ENCODE measurements at places on chromosomes 7 and 10.

DNA sequence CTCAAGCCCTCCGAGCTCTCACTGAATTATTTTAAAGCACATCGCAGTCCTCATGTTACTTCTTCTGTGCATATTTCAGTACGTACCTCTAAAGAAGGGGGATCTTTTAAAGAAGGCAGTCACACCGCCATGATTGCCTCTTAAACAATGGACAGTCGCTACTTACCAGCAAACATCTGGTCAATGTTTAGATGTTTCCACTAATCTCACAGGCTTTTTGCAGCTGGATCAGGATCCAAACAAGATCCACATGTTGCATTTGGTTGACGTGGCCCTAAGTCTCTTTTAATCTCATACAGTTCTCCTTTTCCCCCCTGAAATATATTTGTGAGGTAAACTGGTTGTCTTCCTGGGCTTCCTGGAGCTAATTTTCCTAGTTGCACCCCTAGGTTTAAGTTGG, 50.0 kb downstream of the PRF1 start:
- no peak for DNase-seq

DNA sequence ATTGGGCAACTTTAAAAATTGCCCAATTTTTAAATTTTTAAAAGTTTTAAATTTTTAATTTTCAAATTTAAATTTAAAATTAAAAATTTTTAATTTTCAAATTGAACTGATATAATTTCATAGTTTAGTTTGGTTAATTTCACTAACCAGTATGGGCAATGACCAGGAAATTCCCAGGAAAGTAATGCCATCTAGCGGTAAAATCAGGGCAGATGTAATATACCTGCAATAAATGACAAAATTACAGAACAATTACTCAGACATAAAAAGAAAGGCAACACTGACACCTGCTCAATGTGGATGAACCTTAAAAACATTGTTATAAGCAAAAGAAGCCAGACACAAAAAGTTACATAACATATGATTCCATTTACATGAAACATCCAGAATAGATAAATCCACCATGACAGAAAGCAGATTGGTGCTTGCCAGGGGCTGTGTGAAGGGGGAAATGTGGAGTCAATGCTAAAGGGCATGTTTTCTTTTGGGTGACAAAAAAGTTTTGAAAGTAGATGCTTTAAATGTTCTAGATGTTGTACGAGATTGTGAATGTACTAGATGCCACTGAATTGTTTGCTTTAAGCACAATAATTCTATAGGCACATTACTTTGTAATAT, 28.6 kb upstream of the SLC16A12 start:
- DNase-seq, result peak; percentile 72

GRCh38 chr7:34823650-34824258, 165.7 kb downstream of the NPSR1 start:
- peak; percentile 24 for DNase-seq

DNA sequence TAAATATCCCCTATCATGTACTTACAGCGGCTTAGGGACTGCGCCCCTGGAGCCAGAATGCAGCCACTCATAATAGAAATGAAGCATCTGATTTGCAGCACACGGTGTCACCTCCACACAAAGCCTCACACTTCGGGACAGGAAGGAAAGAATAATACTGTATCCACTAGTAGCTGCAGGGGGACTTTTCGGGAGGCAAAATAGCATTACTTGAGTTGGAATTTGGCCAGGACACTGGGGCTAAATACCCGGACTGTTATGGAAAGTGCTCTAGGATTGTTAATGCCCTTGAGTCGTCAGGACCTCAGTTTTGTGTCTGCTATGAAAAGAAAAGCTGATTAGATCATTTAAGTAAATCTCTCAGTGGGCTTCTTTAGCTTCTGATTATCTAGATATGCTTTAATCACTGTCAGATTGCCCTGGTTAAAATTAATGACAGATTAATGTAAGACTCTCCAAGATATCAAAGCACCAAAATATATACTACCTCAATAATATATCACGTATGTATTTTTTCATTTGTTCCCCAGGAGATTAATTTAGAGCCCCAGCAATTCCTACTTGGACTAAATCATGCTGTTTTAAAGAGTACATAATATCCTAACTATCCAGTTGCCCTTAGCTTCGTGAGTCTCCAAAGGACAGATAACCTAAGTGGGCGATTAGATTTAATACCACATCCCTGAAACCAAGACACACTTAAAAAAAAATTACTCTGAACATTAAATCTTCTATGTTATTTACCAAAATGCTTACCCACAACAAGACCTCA, 173.0 kb upstream of the NEBL start:
- DNase-seq, result no peak

- no peak for DNase-seq
Measured at GRCh38 chr7:46256870-46257661, 336.0 kb upstream of the IGFBP3 start.

DNA sequence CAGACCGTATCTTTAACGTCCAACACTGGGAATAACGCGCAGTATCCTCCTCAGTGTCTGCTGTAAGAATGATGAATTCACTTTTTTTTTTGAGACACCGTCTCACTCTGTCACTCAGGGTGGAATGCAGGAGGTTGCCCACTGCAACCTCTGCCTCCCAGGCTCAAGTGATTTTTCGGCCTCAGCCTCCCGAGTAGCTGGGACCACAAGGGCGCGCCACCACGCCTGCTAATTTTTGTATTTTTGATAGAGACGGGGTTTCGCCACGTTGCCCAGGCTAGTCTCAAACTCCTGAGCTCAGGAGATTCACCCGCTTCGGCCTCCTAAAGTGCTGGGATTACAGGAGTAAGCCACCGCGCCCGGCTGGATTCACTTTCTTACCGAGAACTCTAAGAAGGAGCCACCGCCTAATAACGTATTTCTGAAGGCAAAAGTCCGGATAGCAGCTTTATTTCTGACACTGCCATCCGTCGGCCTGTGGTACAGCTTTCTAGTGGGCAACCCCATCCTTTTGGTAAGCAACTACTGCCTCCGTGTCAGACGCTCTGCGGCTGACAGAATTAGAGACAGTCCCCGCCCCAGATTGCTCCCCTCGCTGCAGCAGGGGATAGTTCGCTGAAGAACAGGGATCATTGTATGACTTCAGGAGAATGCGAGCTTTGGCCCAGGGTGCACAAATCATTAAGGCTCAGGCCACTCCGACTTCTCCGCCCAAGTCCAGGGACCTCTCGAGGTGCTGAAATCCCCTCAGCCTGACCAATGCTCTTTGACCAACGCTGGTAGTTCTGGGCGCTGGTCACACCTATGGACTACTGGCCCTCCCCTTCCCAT, 662 bp downstream of the POLR3A start:
- no peak for DNase-seq

DNA sequence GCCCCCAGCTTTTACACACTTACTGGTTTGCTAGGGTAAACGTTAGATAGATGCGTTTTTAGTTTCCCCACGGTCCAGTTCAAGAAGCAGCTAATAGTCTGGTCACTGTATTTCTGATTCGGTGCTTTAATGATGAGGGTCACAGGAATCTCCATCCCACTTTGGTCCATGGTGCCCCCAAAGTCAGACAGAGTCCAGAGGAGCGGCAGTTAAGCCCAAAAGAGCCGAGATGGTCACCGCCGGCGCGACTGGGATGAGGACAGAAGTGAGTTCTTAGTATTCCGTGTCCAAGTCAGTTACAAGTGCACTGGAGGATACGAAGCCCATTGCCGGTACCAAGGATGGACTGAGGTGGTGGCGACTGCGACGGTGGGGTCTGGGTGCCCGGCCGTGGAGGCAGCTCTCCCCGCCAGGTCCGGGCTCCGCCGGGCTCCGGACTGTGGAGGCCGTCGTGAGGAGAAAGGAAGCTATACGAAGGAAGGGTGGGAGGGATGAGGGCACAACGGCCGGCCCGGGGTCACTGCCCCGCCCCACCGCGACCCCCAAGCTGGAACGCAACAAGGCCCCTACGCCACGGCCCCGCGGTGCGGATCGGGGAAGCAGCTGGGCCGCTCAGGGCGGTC, 663 bp downstream of the HERPUD2 start:
- DNase-seq, result no peak

DNA sequence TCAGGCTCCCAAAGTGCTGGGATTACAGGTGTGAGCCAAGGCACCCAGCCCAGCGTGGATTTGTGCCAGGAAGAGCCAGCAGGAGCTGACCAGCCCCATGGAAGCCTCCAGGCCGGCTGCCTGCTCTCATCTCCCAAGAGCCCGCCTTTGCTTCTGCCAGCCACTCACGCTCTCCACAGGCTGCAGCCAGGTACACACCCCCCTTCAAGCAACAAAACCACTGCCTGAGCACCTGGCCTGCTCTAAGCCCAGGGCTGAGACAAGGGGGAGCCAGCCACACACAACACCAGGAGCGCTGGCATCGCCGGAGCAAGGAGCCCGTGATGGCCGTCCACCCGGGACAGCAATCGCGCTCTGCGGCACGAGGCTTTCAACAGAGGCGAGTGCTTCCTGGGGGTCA, 34.5 kb downstream of the MAD1L1 start:
- no peak for DNase-seq

GRCh38 chr10:28910956-28911355, 233.6 kb downstream of the BAMBI start:
- no peak for DNase-seq

GRCh38 chr7:27172823-27173510, 1.2 kb downstream of the HOXA10 start:
- DNase-seq, result no peak

- peak; percentile 8 for DNase-seq
Measured at GRCh38 chr7:157273208-157274093, 63.4 kb upstream of the DNAJB6 start.

GRCh38 chr10:102610441-102610887, 33.8 kb upstream of the TRIM8 start:
- DNase-seq, result no peak

GRCh38 chr10:50426485-50426884, 175.2 kb upstream of the ASAH2 start:
- DNase-seq, result no peak

- no peak for DNase-seq
Measured at GRCh38 chr7:106626376-106627164, 34.4 kb downstream of the CCDC71L start.

GRCh38 chr7:8387551-8388256, 45.7 kb upstream of the NXPH1 start:
- peak; percentile 81 for DNase-seq

- DNase-seq, result no peak
Measured at GRCh38 chr7:22858640-22859561, 36.3 kb upstream of the TOMM7 start.

GRCh38 chr7:36969376-36969775, 245.1 kb upstream of the AOAH start:
- no peak for DNase-seq

DNA sequence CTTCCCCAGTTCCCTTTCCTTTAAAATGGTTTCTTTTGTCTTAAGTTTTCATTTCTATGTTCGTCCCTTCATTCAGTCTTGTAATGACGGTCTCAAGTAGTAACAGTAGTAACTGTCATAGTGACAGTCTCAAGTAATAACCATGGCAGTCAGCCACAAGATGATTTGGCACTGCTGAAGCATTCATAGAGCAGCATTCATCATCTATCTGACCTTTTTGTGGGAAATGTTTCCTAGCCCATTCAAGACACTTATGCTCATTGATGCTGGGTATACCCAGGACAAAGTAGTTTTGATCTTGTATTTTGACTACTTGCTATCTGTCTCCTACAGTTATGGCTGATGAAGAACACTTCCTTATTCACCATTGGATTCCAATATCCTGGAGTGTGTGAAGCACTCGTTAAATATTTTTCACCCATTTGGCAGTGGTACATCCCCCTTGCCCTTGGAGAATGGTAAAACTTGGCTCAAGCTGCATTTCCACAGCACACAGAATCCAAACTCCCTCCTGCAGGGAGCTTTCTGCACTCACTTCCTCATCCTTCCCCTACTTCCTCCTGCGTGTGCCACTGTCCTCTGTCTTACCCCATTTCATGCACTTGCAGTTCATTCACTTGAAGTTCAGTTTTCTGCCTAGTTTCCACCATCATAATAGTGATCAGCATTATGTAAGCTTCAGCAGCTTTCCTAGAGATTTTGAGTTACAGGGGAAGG, 19.0 kb downstream of the GIMAP4 start:
- peak; percentile 22 for DNase-seq

GRCh38 chr7:40205992-40206391, 71.2 kb downstream of the SUGCT start:
- DNase-seq, result no peak

DNA sequence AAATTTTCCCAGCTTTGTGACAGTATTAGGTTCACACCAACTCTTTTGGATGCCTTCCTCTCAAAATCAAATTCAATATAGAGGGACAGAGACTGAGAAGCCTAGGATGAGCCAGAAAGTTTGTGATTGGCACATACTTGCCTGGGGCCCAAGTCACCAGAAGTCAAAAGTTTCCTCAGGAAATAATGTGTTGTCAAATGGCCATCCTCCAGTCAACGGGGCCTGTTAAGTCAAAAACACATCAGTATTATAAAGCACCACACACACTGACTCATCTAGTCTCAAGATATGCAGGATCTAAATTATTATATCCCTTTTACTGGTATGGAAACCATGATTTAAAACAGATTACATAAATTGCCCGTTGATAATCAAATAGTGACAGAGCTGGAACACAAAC, 158.1 kb downstream of the AHR start:
- no peak for DNase-seq

GRCh38 chr7:4837803-4838625, 23.8 kb downstream of the PAPOLB start:
- DNase-seq, result no peak

DNA sequence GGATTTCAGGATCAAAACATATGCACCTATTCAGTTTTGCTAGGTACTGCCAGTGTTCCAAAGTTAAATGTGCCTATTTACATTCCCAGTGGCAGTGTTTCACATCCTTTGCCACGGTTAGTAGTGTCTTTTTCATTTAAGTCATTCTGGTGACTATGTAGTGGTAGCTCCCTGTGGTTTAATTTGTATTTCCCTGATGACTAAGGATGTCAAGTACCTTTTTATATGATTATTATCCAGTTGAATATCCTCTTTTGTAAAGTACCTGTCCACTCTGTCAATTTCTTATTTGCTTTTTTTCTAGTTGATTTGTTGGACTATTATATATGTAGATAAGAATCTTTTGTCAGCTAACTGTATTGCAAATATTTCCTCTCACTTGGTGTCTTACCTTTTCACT, 45.1 kb downstream of the TMEM60 start:
- no peak for DNase-seq

GRCh38 chr7:4058158-4058557, 623.9 kb upstream of the FOXK1 start:
- DNase-seq, result no peak

Measured in hippocampal formation (tissue), 2 donors.